ENCODE measurements at places on chromosomes 11 and 22. TPM values are rescaled to one million over a fixed set of nuclear protein-coding genes. Genes with fewer than 3 reads are reported as not detected.

The MPEG1 gene
- total RNA-seq: 2.3 TPM

The OR52A5 gene
- not detected for total RNA-seq

The FERMT3 gene
- total RNA-seq: 1.5 TPM

- DNase-seq: no peak
Observed at GRCh38 chr22:41504397-41504796, 35.5 kb downstream of the ACO2 start.

DNA sequence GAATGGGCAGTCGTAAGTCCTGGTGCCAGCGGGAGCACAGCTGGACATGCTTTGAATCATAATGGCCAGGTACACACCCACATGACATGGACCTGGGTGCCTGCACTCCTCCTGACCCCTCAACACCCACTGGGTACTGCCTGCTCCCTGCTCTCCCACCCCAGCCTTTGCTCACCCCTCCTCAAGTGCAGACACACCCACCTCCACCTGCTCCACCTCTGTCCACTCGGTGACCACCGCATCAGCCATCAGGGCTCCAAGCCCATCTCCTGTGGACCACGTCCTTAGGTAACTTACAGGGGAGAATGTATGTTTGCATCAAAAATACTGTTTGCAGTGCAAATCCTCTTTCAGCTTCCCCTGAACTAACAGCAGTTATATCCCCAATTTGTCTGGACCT, 214.6 kb downstream of the BRD1 start:
- DNase-seq: no peak

DNA sequence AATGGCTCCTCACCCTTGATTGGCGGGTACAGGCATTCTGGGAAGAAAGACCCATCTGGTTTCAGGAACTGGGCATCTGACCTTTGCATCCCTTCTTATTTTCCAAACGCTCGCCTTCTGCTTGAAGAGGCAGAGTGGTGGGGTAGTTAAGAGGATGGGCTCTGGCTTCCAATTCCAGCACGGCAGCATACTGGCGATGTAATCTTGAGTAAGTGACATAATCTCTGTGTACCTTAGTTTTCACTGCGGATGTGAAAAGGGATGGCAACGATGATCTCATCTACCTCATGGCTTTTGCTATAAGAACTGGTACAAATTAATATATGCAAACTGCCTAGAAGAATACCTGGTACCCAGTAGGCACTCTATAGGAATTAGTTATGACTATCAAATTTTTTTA, 10.0 kb upstream of the TIMP3 start:
- no peak for DNase-seq

DNA sequence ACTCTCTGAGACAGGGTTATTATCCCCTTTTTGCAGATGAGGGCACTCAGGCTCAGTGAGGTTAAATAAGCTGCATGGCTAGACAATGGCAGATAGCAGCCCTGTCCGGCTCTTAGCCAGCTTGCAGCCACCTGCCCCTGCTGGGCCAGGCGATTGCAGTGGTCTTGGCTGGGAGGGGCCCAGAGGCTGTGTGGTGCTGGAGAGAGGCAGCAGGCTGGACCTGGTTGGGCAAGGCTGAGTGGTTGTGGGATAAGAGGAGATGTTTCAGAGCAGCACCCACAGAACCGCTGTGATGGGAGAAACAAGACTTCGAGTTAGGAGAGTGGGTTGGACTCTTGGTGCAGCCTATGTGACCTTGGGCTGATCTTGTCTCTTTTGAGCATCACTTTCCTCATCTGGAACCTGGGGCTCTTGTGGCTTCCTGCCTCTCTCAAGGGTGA, 25.5 kb downstream of the PTPRJ start:
- DNase-seq: no peak

DNA sequence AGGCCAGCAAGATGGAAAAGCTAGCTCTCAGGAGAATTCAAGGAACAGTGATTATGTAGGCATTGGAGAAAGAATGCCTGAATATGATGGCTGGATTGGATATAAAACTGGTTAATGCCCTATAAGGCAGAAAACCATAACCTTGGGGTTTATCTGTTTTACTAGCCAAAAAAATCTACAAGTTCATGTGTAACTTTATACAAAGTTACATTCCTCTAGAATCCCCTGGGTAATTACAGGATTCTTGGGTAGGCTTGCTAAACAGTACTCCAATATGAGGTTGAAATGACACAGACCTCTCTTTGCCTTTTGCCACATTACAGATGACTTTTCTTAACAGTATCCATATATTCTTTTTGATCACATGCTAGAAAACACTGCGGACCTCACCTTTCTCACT, 26.0 kb downstream of the TSPAN18 start:
- no peak for DNase-seq

DNA sequence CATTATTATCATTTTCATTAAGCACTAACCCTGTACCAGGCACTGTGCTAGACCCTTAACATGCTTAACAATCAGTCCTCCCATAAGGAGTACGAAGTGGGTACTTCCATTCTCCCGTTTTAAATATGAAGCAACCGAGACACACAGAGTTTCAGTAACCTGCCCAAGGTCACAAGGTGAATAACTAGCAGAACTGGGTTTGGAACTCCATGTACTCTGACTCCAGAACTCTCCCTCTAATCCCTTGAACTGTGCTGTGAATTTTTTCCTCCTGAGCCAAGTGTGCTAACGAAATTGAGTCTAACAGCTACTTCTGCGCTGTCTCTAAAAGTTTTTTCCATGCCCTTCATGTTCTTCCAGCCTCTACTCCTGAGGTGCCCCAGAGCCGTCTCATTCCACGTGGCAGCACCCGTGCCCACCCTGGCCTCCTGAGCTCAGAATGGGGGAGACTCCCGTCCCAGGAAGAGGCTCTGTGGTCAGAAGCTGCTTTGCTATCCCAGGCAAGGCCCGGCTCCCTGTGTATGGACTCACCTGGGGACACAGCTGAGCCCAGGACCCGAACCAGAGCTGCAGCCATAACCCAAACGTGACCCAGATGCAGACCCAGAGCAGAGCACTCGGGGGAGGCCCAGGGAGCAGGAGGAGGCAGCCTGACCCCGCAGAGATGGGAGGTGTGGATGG, 8.6 kb upstream of the TRIM29 start:
- DNase-seq: no peak

DNA sequence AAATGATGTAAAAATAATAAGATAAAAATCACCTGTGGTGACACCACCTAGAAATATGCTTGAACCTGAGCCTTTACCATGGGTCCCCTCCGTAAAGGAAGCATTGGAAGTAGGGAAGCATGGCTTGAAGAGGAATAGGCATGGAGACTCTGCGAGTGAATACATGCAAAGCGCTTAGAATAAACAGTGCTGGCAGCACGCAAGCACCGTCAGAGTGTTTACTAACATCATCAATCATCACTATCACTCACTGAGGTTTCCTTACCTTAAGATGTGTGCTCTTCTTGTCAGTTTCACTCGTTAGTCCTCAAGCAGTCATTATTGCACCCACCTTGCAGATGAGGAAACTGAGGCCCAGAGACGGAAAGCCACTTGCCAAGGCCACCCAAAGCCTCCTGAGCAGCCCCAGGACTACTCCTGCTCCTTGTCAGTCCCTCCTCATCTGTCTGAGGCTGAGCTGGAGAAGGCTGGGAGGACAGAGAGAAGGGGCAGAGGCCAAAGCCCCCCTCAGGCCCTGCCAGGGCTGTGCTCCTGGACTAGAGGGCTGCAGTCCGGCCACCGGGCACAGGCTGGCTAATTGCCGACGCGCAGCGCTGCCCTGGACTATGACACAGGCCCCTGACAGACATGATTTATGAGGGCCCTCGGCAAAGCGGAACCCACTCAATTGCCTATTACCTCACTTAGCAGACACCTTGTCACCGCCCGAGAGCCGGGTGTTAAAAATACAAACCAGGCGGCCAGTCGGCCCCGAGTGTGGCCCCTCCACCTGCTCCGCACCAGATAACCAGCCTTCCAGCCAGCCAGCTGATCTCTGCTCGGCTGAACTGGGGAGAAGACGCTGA, 168.9 kb downstream of the MN1 start:
- DNase-seq: no peak

DNA sequence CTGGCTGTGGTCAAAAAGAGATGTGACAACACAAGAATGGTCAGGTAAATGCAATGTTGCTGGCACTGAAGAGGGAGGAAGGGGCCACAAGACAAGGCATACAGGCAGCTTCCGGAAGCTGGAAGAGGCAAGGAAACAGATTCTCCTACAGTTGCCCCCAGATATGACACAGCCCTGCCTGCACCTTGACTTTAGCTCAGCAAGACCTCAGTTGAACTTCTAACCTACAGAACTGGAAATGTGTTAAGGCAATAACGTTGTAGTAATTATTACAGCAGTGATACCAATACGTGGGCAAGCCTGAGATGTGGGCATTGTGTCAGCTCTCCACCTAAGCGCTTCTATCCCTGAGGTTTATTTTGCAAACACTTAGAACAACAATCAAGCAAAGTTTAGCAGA, 4.2 kb upstream of the KIAA0930 start:
- no peak for DNase-seq

DNA sequence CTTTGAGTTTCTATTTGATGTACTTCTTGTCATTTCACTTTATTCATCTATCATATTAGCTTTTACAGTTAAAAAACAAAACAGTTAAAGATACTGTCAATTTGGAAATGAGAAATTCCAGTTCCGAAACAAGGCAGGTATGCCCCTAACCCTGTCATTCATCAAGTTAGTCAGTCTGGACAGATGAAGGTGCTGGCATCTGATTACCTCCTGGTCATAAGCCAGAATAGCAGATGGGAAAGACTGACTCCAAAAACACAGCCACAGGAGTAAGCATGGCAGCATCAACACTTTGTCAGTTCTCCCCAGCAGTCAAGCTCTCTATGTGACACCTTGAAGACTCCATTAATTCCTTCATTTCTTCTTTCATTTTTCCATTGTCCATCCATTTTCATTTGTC, 4.3 kb downstream of the LRRC51 start:
- DNase-seq: peak; percentile 85

DNA sequence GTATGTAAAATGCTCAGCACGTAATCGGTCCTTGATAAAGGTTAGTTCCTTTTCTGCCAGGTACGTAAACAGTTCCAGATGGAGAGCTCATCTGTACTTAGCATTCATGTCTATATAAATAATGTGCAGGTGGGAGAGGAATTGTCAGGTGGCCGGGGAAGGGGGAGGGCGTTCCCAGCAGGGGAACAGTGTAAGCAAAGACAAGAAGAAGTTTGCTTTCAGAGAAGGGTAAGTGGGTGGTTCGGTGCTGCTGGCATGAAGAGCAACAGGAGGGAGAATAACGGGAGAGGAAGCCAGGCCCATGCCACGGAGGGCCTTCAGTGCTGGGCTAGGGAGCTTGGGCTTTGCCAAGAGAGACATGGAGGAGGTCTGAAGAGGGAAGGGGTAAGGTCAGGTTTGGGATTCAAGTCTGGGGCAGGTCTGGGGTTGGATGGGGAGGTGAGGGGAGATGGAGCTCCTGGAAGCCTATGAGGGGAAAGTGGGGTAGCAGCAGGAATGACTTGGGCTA, 11.4 kb upstream of the WNT11 start:
- no peak for DNase-seq

Measured in cerebellum (tissue), 4 donors.